ENCODE measurements at places on chromosomes 6 and 20.

- no peak for DNase-seq
These were observed 560.5 kb upstream of the PTCHD4 start for GRCh38 chr6:48671505-48671904.

- no peak for DNase-seq
These were observed 206.5 kb upstream of the ZNF184 start for GRCh38 chr6:27679308-27679963.

- no peak for DNase-seq
These were observed 747.6 kb downstream of the RFPL4B start for GRCh38 chr6:113094779-113095178.

DNA sequence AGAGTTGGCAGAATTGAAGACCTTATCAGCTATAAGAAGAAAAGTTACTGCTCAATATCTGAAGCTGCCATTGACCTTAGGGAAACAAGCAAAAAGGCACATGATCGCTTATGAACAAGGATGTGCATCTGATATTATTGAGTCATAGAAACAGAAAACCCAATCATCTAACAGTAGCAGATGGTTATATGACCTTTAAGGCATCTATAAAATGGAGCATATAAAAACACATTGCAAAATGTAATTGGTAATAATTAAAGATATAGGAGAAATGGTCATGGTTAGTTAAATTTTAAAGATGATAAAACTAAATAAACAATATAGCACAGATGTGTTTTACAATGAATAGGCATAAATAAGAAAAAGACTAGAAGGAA, 260.1 kb upstream of the TAB2 start:
- no peak for DNase-seq

DNA sequence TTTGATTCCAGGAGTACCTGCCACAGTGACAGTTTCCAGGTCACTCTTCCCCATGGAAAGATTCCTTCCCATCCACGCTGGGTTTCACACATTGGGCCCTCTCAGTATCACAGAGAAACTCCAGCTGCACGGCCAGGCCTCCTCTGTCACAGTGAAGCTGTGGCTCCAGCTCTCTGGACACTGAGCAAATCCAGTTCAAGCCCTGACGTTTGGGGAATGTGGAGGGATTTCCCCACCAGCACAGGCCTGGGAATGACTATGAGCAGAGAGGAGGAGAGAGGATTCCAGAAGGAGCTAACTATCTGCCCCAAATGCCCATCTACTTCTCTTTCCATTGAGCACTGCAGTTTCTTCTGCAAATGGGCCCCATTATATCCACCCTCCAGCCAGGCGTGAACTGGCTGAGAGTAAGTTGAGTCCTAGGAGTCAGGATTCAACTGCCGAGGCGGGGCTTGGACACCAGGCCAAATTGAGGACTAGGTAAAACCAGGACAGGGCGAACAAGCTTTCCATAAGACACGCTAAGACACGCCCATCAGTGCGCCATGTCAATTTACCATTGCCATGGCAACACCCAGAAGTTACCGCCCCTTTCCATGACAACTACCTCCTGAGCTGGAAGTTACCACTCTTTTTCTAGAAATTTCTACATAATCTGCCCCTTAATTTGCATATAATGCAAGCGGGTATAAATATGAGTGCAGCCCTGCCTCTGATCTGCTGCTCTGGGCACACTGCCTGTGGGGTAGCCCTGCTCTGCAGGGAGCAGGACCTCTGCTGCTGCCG, 9.2 kb upstream of the BNIP5 start:
- DNase-seq = no peak

DNA sequence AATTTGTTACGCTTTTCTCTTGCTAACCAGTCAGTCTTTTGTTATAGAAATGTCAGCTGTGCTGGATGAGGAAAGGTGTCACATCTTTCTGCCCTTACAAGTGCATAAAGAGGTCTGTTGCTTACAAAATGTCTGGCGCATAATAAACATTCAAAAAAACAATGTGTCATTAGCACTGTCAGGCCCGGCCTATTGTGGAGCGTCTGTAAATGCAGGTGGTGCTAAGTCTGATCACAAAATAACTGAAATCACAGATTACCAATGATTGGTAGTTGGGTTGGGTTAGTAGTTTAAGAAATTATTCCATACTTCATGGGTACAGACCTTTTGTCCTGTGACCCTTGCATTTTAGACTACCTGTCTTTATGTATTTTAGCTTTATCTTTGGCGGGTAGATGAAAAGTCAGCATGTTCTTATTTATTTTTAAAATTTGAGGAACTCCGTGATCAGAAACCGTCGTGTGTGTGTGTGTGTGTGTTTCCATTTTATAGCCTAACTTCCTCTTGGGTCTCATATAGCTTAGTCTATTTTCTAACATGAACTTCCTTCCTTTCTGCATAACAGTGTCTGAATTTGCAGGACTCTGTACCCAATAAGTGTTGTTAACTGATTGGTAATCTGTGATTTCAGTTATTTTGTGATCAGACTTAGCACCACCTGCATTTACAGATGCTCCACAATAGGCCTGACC, 88.1 kb upstream of the IFNGR1 start:
- DNase-seq = no peak

GRCh38 chr20:50023116-50023805, 40.5 kb downstream of the SNAI1 start:
- DNase-seq = no peak

- DNase-seq = no peak
These were observed 263.0 kb downstream of the FOXC1 start for GRCh38 chr6:1872649-1873131.

DNA sequence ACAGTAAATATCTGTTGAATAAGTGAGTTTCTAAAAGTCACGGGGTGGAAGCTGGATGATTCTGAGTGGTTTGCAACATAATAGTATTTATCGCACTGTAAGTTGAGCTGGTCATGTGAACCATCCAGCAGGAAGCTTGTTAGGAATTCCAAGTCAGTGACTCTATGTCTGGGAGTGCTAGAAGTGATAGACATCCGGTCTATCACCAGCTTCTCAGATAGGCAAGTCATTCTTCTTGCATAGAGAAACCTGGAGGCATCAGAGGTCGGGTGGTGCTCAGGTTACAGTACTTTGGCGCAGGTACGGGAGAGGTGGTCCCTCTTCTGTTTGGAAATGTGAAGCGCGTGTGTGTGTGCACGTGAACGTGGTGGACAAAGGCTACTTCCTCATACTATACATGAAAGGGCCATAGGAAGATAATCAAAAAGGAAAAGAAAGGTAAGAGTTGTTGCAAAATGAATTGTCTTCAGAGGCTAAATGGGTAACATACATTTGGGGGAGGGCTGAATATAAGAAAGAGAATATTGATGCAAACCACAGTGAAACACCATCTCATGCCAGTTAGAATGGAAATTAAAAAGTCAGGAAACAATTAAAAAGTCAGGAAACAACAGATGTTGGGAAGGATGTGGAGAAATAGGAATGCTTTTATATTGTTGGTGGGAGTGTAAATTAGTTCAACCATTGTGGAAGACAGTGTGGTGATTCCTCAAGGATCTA, 299.3 kb upstream of the ZFP64 start:
- DNase-seq = no peak

GRCh38 chr20:62007127-62007647, 58.5 kb downstream of the TAF4 start:
- no peak for DNase-seq

GRCh38 chr6:21666853-21667681, 73.5 kb downstream of the SOX4 start:
- DNase-seq = no peak

- DNase-seq = no peak
These were observed 461.9 kb downstream of the GJA1 start for GRCh38 chr6:121897337-121897760.

- no peak for DNase-seq
These were observed 10.2 kb upstream of the RBBP8NL start for GRCh38 chr20:62437496-62437895.

DNA sequence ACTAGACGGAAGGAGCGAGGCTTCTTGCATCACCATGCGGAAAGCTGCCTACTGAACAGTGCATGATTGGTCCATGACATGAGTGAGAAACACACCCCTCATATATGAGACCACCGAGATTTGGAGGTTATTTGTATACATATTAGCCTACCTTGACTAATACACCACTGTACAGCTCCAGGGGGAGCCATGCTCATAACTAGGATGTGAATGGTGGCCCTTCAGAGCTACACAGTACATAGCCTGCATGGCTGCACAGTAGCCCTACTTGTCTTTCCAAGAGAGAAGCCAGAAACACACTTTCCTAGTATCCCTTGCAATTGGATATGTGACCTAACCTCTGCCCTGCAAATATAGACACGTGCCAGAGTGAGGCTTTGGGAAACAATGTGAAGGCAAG, 21.8 kb upstream of the MCUR1 start:
- DNase-seq = no peak

DNA sequence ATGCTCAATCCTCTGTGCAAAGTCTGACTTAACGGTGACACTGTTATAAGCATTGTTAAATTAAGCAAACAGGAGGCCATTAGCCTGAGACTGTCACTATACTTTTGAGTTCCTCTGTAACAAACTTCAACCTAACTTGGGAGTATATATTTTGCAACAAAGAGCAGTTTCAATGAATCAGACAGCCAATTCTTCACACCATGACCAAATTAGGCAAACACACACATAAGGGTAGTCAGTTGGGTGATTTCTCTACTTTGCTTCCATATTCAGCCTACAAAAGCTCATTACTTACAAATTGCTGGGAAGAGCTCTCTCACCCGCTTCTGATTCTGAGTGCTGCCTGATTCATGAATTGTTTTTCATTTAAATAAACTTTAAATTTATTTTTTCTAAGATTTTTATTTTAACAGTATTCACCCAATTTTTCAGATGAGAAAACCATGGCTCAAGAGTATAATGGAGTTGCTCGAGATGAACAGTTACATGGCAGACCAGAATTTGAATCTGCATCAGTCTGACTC, 60.5 kb downstream of the HACE1 start:
- DNase-seq = no peak

GRCh38 chr6:141421378-141421777, 711.3 kb upstream of the GJE1 start:
- DNase-seq = no peak

GRCh38 chr6:56526860-56527544, 115.7 kb downstream of the DST start:
- DNase-seq = no peak

GRCh38 chr6:118902726-118903125, 8.8 kb downstream of the ASF1A start:
- DNase-seq = no peak

GRCh38 chr6:139855671-139856311, 481.3 kb upstream of the CITED2 start:
- DNase-seq = no peak

DNA sequence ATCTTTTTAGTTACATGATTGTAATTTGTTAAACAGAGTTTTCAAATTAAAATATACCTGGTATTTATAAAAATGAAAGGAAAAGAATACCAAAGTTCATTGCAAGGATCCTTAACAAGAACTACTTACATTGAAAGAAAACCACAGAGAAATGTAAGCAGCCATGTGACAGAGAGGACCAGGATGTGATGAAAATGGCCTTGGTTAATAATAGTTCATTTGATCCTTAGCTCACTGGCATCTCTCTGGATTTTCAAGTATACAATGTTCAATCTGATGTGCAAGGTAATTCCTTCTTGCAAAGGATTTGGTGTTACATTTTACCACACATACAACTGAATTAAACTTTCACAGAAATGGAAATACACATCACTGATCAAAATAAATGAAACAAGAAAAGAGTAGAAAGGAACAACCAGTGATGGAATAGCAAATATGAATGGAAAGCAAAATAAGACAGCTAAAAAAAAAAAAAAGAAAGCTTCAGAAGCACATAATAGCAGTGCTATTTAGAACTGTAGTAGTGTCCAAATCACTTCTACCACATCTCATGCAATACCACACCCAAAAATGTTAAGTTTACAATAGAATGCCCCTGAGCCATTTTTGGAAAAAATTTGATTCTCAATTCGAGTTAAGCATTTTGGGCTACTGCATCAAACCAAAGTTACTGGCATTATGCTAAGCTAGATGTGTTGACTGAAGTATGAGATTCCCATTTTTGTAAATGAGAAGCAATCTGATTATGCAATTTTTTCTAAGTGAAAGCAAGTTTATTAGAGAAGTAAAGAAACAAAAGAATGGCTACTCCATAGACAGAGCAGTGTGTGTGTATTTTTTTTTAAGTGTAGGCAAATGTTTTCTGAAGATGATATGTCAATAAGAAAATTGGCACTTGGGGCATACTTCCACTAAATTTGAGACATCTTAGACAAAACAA, 22.6 kb upstream of the HLA-A start:
- no peak for DNase-seq

GRCh38 chr6:79762370-79762769, 131.2 kb downstream of the SH3BGRL2 start:
- DNase-seq = no peak

DNA sequence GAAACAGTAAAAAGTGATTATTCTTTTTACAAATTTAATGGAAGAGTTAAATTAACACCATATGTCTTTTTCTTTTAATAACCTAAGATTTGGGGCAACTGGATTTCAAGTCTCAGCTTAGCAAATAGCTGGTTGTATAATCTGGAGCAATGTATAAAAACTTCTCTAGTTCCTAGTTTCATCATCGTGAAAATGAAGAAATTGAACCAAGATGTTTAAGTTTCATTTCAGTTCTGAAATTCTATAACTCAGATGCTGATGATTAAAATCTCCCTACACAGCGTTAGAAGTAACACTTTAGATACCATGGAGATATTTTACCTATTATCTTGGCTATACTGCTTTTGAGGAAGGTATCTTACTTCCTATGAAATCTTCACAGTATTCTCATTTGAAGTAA, 252.0 kb downstream of the KIF16B start:
- no peak for DNase-seq

DNA sequence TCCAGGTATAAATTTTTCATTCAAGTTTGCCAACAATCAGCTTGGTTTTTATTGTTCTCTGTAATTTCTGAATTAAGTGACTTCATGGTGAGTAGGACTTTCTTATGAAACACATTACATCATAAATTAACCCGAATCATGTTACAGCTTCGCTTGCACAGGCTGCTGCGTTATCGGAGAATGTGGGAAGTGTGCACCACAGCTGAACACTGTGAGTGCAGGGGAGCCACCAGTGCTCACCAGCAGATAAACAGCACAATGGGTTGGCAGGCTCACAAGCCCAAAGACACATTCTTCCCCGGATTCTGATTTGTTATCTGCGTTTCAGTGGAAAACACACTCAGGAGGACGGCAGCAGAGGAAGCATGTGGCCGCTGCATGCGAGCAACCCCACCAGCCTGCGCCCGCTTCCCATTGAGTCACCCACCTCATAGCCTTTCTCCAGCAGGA, 121.1 kb downstream of the GMDS start:
- DNase-seq = no peak

DNA sequence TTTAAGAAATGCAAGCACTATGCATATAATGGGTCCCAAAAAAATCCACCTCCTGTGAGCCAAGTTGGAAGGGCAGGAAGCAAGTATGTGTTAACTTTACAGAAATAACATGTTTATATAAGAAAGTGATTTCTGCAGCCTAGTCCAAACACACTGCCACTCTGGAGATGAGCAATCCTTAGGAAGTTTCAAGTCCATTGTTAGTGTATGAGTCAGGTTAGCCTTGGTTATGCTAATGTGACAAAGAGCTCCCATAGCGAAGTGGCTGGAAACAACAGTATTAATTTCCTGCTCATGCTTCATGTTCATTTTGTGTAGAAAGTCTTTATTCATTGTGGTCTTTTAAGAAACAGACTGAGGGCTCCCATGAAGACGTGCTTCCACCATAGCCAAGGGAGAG, 121.4 kb downstream of the TBXT start:
- no peak for DNase-seq

Data from left lobe of liver (tissue), 2 donors.